ENCODE measurements at places on chromosomes 6 and 20.

- no peak for DNase-seq
Measured at GRCh38 chr20:62430866-62431447, 3.6 kb upstream of the RBBP8NL start.

DNA sequence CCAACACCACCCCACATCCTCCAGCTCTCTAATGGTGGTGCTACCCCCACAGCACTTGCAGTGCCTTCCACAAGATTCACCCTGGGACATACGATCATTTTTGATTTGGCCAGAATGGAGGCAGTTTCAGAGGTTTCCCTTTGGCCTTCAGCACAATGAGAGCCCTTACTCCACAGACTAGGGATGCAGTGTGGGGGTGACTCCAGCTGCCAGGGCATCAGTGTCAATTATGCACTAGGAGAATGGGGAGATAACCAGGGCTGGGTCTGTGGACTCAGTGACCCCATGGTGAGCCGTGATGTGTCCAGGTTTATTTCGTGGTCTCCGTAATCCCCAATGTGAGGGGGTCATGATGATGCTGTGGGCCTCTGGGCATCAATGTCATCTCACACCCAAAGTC lies 31.5 kb upstream of the MICB start:
- DNase-seq, result no peak

- no peak for DNase-seq
Measured at GRCh38 chr20:6416371-6416770, 293.5 kb upstream of the FERMT1 start.

DNA sequence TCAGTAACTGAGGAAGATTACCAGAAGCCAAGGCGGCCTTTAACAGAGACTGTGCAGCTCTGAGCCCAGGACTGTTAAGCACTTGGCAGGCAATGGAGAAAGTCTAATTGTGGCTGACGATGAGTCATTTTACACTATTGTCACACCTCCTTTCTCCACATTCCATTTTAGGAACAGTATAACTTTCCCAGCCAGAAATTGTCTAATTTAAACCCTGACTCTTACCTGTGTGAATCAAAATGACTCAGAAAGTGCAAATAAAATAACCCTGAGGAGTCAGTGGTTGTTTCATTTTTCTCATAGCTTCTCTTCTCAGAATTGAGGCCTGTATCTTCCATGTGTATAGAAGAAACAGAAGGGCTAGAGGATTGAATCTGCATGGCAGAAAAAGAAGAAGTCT lies 40.0 kb upstream of the OPN5 start:
- DNase-seq, result no peak

DNA sequence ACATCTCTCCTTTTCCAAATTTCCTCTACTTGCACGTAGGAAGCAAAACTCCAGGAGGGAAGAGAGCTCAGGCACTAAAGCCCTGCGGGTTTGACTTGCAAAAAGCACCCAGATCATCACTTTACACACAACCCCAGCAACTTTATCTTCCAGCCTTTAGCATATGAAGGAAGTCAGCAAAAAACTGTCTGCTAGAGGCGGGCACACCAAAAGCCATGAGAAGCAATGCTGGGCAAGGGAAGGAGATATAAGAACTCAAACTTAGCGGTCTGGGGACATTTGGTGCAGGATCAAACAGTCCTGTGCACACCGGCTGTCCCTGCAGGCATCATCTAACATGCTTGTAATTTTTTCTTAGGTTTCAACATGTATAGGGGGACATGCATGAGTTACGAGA lies 113.3 kb downstream of the JPH2 start:
- DNase-seq, result no peak
